NB4 (cell line): ENCODE measurements at places on chromosomes 4 and X.

DNA sequence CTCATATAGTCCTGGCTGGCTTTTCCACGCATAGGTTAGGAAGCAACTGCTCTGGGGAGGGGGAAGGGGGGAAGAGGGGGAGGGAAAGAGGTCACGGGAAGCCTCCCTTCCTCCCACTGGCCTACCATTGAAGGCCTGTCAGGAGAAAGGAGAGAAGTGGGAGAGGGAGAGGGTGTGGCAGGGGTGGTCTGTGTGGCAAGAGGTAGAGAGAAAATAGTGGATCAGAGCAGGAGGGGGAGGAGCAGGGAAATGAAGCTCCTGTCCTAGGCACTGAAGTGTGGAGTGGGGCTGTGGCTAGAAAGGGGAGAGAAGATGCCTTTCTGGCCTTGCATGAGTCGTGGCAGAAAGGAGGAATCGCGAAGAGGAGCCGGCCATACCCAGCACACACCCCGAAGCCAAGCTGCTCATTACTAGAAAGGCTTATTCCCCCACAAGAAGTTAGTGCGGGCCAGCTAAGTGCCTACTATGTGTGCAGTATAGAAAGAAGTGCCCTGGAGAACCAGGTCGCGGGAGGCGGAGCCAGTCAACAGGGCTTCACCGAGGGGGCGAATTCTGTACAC, 1.1 kb upstream of the TMEM164 start:
- peak; percentile 53 for DNase-seq

DNA sequence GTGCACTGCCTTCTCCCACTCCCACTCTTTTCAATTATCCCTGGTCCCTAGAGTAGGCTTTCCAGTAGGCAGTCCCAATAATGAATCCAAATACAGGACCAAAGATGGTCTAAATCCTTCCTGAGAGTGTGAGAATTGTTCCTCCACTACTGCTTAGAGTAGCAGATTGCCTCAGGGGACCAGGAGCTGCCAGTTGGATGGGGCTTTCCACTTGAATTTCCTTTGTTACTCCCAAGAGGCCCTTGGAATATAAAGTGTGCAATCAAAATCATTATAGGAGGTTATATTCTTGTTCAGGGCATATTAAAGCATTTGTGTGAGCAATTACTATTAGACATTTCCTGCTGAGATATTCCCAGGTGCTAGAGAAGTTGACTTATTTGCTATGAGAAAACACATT, 156.6 kb upstream of the TLL1 start:
- DNase-seq: no peak

DNA sequence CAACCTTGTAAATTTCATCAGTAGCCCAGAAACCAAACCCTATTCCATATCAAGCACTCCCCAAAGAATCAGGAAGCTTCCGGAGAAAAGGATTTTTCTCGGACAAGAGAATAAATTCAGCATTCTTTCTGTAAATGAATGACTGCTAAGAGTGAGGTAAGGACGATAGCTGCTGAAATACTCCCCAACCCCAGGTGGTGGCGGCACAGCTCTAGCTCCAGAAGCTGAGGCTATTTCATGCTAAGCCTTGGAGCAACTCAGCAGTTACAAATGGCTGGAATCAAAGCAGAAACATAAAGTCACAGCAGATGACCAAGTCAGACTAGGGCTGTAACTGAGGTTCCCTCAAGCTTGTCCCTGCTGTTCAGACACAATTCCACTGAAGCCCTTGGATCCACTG, 13.9 kb upstream of the PCDH19 start:
- DNase-seq: peak; percentile 1

GRCh38 chr4:82704156-82704555, 94.4 kb downstream of the SCD5 start:
- no peak for DNase-seq

- peak; percentile 89 for DNase-seq
Measured at GRCh38 chr4:15689540-15689939, 7.9 kb downstream of the FAM200B start.

- no peak for DNase-seq
Measured at GRCh38 chr4:121014544-121014943, 57.8 kb downstream of the NDNF start.

GRCh38 chr4:138348055-138348454, 105.9 kb upstream of the SLC7A11 start:
- DNase-seq: peak; percentile 55

GRCh38 chr4:1336088-1336491, 10.9 kb upstream of the UVSSA start:
- peak; percentile 79 for DNase-seq

GRCh38 chr4:118280501-118281218, 72.1 kb downstream of the PRSS12 start:
- DNase-seq: peak; percentile 84

DNA sequence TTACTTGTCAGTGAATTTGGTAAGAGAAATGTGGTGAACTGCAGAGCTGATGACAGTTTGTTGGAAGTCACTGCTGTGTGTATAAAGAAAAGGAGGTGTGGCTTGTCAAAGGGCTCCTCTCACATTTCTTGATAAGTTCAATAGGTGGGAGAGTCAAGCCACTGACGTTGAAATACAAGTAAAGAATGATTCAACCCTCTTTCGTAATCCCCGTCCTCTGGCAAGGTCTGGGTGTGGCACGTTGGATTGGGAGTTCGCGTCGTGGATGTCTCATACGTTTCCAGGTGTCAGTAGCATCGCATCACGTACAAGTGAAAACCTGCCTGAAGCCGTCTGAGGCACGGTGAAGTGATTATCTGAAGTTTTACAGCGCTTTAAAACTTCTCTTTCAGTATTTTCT, 76.4 kb downstream of the EGF start:
- peak; percentile 10 for DNase-seq
